ENCODE measurements at places on chromosomes 4 and X.

- no peak for DNase-seq
Observed at GRCh38 chr4:80438016-80438415, 102.5 kb downstream of the CFAP299 start.

GRCh38 chrX:149512225-149512885, 7.2 kb upstream of the IDS start:
- DNase-seq = peak; percentile 58

DNA sequence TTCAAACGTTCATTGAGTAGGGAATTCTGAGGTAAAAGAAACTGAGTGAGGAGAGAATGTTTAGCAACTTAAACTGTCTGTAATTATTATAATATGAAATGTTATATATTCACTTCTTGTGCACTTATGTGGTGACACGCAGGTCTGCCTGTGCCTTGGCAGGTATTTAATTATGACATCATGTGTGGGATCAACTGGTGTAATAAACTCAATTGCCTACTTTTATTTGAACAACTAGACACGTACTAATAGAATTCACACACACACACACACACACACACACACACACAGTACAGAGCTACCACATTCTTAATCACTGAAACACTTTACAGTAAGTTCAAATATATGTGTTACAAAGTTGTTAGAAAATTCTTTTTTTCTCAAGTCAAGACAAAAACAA, 20.7 kb upstream of the SLC25A31 start:
- peak; percentile 18 for DNase-seq

- DNase-seq = peak; percentile 30
Observed at GRCh38 chr4:148238086-148238485, 204.1 kb downstream of the NR3C2 start.

GRCh38 chrX:17580539-17581152, 156.6 kb upstream of the SCML1 start:
- DNase-seq = peak; percentile 76

DNA sequence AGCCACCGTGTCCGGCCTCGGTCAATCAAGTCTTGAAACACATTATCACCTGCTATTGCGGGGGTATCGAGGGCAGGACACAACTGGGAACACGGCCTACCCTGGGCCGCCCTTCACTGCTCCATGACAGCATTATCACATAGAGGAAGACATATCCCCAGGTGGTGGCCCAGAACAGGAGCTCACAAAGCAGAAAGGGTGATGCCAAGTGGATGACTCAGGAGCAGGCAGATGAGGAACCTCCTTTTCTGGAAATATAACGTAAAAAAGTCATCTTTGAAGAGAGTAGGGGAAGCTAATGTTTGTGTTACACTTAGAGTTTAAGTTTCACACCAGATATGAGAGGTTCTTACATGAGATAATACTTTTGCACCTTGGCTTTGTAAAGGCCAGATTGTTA, 5.3 kb upstream of the SUPT20HL1 start:
- peak; percentile 30 for DNase-seq

DNA sequence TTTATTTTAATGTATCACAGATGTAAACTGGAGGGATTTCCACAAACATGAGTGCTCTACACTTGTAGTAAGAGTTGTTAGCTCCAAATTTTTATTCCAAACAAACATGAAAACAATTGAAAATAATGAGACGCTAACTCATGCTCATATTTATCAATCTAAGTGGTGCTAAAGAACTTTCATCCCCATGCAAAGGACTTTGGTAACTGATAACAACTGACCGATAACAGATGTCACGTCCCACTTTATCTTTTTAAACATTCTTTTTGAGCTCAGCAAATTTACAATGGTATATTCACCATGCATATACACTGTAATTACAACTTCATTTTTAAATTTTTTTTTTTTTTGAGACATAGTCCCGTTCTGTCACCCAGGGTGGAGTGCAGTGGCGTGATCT, 15.6 kb upstream of the MAOA start:
- DNase-seq = no peak

GRCh38 chr4:152661649-152662048, 18.1 kb downstream of the TMEM154 start:
- no peak for DNase-seq

DNA sequence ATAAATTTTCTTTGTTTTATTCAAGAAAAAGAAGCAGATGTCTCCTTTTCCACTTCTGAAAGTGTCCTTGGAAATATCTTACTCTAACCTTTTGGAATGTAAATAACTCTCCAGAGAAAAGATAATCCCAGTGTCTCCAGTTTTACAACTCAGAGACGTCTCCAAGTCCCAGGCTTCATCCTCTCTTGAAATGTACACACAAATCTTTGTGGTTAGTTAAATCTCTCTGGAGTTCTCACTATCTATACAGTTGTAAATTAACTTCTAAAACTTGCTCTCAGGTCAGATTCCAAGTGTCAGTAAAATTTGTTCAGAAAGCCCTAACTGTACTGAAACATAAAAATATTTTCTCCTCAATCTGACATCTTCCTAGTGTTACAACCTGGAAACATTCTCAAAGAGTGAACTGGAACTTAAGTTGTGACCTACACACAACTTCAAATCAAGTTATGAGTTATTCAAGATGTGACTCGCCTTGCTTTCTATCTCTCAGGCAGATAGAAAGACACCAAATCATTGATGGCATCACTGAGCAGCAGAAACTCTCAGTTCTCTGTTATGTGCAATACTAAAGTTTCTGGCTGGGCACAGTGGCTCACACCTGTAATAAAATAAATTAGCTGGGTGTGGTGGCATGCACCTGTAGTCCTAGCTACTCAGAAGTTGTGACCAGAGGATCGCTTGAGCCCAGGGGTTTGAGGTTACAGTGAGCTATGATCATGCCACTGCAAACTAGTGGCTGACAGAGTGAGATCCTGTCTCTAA, 284.2 kb downstream of the RCHY1 start:
- no peak for DNase-seq

- DNase-seq = peak; percentile 58
Observed at GRCh38 chr4:98290511-98290910, 29.3 kb downstream of the RAP1GDS1 start.

- DNase-seq = peak; percentile 70
Observed at GRCh38 chr4:140163029-140163810, 9.2 kb upstream of the MAML3 start.

GRCh38 chr4:117691572-117692351, 342.5 kb upstream of the NDST3 start:
- DNase-seq = no peak

GRCh38 chr4:140252742-140253555, 99.0 kb upstream of the MAML3 start:
- peak; percentile 76 for DNase-seq

DNA sequence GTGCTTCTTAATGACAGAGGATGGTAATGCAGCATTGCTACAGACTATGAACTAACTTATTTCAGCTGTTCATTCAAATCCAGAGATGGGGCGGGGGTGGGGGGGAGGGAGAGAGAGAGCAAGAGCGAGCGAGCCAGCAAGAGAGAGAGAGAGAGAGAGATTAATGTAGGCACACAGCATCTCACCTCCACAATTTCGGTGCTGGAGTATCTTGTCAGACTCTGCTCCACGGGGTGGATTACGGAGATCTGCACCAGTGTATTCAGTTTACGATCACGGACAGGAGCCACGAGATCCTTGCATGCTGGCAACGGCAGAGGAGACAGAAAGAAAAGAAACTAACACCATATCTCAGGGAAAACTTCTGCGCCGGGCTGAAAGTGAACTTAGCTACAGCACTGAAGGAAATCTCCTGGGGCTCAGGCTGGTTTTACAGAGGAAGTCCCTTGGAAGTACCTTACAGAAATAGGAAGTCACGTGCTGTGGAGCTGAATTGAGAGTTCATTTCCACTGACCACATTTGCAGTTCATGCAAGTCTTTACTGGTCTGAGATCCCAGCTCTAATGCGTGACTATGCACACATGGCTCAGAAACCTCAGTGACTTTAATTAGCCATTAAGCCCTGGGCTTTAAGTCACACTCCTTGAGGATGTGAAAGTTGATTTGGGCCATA, 440.9 kb downstream of the INPP4B start:
- DNase-seq = peak; percentile 86

- DNase-seq = peak; percentile 72
Observed at GRCh38 chr4:165325732-165326512, 1.5 kb upstream of the MSMO1 start.

- no peak for DNase-seq
Observed at GRCh38 chr4:161988946-161989345, 174.9 kb downstream of the FSTL5 start.

DNA sequence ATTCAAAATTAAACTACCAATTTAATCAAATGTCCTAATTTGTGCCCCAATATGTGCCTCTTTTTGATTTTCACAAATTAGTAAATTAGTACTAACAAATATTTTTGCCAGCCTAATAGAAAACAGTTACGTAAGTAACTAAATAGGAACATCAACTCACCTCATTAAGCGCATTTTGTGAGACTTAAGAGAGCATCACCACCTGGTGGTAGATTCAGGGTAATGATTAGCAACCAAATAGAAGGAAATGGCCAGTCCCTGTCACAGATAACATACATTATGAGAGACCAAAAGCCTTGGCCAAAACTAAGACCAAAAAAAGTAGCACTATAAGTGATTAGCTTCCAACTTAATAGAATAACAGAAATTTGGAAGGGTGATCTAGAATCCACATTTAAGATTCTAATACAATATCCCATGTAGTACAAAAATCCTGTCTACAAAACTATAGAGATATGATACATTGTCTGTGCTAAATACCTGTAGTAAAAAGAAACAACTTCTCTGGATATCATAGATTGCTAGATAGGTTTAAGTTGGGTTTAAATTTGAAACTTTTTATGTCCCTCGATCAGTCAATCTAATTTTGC, 46.7 kb downstream of the C4orf46 start:
- peak; percentile 84 for DNase-seq

DNA sequence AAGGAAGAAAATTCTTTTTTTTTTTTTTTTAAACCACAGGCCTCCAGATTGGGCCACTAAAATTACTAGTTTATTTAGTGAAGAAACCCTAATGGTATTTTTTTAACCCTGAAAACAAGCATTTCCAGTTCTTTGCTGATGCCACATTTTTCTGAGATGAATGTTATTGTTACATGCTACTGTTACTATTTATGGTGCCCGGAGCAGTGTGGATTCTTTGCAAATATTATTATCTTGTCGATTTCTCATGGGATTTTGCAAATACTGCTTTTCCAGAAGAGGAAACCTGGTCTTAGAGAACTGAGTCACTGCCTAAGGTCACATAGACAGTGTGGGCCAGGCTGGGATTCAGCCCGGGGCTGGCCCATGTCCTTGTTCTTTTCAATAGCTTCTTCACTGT, 8.7 kb upstream of the ALAS2 start:
- peak; percentile 16 for DNase-seq

GRCh38 chr4:46781434-46782092, 127.5 kb downstream of the COX7B2 start:
- DNase-seq = no peak

DNA sequence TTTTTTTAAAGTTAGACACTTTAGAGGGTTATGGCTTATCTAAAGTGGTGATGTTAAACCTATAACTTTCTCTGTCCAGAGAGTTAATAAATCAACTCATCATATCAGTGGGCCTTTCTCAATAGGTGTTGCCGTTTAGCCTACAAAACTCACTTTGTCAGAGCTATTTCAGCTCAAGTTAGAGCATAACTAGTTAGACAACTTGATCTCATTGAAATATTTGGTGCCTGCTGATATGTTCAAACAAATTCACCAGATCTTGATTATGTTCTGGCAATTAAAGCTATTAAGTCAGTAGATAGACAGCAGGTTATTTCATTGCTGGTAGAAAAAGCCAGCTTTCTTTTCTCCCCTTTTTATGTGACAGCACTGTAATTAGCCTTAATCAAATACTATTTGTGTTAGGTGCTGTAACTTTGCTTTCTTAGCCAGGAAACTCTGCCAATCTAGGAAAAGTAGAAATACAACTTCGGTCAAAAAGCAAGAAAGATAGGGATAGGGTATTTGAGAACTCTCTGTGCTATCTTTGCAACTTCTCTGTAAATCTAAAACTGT, 191.8 kb downstream of the MAML3 start:
- DNase-seq = no peak

DNA sequence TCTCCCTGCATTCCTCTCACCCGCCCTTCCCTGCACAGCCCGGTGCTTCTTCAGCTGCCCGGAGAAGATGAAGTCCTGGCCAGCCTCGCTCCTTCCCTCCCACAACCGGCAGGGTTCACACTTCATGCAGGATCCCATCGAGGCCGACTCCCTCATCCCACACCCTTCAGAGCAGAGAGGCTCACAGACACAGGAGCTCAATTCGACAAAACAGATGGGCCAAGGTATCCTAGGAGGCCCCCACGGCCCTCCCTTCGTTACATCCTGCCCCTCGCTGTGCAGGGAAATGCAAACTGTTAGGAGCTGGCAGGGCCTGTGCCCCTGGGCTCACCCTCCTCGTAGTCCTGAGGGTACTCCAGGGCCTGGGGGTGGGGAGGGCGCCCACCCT, 238.1 kb downstream of the DHRSX start:
- no peak for DNase-seq

DNA sequence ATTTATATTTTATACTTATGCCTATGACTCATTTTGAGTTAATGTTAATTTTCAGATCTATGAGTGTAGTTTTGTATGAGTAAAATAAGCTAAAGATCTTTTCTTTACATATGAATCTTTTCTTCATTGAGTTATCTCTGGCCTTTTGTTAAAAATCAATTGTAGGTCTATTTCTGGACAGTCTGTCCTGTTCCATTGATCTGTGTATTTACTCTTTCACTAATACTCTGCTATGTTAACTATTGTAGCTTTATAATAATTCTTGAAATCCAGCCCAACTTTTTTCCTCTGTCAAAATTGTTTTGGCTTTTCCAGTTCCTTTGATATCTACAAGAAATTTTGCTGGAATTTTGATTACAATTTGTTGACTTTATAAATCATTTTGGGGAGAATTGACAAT, 177.0 kb downstream of the RBM46 start:
- no peak for DNase-seq

GRCh38 chr4:99008051-99008450, 12.5 kb downstream of the METAP1 start:
- DNase-seq = no peak

DNA sequence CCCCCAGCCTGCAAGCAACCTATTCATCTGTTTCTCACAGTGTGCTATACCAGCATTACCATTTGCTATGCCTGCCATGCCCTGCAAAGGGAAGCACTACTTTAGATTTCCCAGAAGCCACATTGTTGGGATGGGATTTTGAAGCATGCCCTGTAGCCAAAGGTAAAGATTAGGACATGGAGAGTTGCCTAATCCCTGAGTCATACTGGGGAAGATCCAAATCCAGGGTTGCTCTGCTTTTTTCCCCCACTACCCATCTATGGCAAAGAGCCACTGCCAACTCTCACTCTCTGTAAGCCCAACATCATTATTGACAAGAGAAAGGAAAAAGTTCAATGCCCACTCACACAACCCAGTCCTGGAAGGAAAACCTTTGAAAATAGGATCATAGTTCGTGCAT, 36.7 kb upstream of the TMEM164 start:
- DNase-seq = peak; percentile 30

GRCh38 chr4:150423074-150423473, 158.9 kb upstream of the MAB21L2 start:
- no peak for DNase-seq

- no peak for DNase-seq
Observed at GRCh38 chr4:112564706-112565270, 48.8 kb upstream of the NEUROG2 start.

GRCh38 chr4:79851625-79852304, 221.3 kb downstream of the ANTXR2 start:
- peak; percentile 53 for DNase-seq
